ENCODE measurements at places on chromosomes 7 and 10.

DNA sequence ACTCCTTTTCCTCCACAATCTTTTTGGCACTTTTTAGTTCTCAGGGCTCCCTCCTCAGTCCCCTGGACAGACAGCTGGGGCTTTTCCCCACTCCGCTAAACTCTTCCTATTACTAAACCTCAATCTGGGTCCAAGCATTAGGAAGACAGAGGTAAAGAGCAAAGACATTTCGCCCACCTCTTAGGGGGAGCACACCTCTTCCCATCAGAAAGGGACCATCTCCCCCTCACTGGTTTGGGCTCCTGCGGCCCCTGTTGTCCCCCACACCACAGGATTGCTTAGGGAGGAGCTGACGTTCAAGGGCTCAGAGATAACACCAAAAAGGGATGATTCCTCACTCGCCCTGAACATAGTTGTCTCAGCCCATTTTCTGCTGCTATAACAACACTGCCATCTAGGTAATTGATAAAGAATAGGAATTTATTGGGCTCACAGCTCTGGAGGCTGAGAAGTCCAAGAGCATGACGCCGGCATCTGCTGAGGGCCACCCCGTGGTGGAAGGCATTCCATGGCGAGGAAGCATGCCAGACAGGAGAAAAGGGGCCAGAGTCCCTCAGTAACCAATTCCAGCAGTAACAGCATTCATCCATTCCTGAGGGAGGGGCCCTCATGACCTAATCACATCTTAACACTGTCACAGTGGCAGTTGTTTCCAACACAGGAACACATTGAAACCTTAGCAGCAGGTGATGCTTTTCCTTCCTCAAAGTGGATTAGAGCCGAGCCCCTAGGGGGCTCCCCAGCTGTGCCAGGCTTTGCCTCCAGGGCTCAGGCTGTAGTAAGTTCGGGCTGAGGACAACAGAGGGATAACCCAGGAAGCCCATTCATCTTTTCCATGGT, 209.6 kb downstream of the EBF3 start:
- no peak for DNase-seq

DNA sequence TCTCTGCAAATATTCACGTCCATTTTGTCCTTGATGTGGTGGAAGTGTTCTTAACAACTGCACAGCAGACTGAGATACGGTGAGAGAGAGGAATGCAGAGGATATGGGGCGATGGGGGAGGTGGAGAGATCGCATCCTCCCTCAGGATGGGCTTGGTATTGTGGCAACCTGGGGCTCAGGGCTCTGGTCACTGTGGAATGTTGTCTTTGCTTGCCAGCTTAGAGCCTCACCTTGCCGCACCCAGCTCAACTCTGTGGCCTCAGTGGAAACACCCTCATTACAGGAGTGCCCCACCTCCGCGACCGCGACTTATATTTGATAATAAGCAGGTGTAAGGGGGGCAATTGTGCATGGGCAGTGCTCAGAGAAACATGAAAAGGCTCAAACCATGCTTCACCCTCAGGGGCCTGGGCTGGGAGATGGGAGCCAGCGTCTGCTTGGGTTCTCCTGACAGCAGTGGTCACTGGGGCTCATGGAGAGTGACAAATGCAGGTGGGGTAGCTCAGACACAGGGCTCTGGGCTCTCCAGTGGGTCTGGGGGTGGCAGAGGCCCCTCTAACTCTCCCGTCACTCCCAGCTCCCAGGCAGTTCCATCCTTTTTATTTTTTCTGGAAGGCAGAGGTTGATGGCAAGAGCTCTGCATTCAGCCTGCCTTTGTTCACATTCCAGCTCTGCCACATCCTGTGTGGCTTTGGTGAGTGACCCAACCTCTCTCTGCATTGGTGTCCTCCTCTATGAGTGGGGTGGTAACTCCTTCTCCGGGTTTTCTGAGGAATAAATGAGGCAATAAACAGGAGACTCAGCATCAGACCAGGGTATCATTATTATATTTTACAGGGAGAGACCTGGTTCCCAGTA, 43.1 kb upstream of the EMX2 start:
- DNase-seq = no peak

- no peak for DNase-seq
These were observed 3.9 kb upstream of the PWWP2B start for GRCh38 chr10:132392811-132393694.

DNA sequence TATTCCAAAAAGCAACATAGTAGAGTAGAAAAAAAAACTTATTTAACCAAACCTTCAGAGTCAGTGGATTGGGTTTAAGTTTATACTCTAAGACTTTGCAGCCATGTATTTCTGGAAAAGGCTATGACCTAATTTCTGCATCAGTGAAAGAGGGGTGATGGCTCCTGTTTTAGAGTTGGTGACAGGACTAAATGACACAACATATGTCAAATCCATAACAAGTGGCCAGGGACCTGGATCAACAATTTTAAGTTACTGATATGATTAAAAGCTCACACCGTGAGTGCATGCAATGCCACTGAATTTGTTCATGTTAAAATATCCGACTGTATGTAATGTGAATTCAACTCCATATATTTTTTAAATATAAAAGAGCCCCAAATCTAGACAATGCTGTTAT, 390.6 kb downstream of the TNS3 start:
- DNase-seq = no peak

DNA sequence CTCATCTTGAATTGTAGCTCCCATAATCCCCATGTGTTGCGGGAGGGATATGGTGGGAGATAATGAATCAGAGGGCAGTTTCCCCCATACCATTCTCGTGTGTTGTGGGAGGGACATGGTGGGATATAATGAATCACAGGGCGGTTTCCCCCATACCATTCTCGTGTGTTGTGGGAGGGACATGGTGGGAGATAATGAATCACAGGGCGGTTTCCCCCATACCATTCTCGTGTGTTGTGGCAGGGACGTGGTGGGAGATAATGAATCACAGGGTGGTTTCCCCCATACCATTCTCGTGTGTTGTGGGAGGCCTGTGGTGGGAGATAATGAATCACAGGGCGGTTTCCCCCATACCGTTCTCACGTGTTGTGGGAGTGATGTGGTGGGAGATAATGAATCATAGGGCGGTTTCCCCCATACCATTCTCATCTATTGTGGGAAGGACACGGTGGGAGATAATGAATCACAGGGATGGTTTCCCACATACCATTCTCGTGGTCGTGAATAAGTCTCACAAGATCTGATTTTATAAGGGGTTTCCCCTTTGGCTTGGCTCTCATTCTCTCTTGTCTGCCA, 271.0 kb downstream of the MAD1L1 start:
- DNase-seq = no peak

- DNase-seq = no peak
These were observed 408.2 kb upstream of the CELF2 start for GRCh38 chr10:10609379-10609955.

DNA sequence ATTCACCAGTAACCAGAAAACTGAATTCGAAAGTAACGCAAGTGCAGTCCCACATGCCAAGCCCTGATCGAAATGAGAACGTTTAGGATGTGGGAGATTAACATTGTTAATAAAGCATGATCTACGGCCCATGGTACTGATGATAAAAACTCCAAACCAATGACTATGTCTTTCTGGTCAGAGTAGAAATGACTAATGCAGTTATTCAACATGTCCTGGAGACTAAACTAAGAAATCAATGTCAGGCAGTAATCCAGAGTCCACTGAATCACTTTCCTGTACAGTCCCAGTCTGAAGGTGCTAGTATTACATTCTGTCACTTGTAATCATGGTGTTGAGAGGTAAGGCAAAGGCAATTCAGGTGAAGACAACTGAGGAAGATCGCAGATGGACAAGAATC, 14.4 kb downstream of the NPSR1 start:
- DNase-seq = no peak

DNA sequence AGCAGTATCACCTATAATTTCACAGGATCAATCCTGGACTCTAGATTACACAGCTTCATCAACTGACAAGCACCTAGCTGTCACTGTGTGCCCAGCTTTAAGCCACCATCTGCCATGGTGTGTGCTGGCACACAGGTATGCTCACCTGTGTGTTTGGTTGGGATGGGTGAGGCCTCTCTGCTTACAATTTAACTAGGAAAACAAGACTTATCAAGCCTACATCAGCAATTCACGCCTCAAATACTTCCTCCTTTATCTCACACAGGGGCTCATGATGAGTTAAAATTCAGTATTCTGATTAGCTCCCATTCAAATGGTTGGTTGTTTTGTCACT, 608.2 kb downstream of the PARD3 start:
- no peak for DNase-seq

DNA sequence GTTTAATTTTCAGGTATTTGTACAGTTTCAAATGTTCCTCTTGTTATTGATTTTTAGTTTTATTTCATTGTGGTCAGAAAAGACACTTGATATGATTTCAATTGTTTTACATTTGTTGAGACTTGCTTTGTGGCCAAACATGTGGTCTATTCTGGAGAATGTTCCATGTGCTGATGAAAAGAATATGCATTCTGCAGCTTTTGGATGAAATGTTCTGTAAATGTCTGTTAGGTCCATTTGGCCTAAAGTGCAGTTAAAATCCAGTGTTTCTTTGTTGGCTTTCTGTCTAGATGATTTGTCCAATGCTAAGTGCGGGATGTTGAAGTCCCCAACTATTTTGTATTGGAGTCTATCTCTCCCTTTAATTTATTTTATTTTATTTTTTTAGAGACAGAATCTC, 70.5 kb downstream of the ZNF503 start:
- no peak for DNase-seq

DNA sequence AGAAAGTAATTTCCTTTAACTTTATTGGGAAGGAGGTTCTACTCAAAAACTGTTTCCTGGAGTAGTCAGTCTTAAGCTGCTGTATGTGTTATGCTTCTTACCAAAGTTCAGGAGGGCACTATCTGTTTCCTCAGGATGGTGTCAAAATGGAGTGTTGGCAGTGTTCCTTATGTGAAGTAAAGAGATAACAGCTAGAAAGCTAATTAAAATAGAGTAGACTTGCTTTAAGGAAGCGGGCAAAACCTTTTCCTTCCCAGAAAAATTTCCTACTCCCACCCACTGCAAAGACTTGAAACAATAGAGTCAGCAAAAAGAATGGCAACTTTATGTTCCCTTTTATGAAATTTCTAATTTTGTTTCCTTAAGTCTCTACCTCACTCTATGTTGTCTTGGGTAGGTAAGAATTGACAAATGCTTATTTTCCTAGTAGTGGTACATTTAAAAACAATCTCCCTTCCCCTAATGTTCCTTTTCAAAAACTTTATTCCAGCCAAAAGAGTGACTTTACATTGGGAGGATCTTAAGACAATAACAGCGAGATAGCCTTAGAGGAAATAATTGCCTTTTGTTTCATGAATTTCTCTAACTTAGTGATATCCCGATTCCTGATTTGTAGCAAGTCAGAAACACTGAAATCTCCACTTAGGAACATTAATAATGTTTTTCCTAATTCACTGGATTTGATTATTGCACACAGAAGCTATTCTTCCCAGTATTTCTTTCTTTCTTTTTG, 26.5 kb upstream of the ENTPD1 start:
- DNase-seq = no peak

- no peak for DNase-seq
These were observed 10.5 kb downstream of the STYXL1 start for GRCh38 chr7:76037310-76037709.

- no peak for DNase-seq
These were observed 9.8 kb downstream of the SRGN start for GRCh38 chr10:69097729-69098128.

- no peak for DNase-seq
These were observed 39.6 kb upstream of the MET start for GRCh38 chr7:116632384-116632783.

- no peak for DNase-seq
These were observed 384.1 kb upstream of the STEAP1 start for GRCh38 chr7:89770161-89770560.

DNA sequence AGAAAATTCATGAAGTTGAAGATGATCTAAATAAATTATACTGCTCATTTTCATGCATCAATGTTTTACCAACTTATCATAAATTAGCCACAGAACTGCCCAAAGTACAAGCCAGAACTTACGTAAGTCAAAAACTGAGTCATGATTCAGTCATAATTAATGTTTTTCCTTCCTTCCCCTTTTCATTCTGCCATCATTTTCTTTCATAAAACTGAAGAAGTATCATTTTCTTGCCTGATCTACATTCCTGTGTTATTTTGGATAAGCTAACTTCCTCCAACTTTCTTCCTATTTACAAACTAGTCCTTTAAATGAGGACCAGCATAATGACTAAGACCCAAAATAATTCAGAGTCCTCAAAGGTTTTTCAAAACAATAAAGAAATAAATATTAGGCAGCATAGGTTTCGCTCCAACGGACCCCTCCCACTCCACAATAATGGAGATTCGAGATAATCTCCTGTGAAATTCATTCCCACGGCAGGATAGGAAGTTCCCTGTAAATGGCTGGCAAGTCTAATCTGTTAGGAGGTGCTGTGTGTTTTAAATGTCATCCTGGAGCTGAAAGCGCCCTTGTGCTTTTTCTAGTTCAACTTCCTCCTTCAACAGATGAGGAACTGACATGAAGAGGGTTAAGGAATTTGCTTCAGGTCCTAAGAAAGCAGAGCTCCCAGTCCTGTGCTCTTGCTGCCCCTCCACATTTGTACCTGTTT, 218.9 kb downstream of the DOCK4 start:
- no peak for DNase-seq

- DNase-seq = no peak
These were observed 14.7 kb downstream of the CDNF start for GRCh38 chr10:14822879-14823755.

DNA sequence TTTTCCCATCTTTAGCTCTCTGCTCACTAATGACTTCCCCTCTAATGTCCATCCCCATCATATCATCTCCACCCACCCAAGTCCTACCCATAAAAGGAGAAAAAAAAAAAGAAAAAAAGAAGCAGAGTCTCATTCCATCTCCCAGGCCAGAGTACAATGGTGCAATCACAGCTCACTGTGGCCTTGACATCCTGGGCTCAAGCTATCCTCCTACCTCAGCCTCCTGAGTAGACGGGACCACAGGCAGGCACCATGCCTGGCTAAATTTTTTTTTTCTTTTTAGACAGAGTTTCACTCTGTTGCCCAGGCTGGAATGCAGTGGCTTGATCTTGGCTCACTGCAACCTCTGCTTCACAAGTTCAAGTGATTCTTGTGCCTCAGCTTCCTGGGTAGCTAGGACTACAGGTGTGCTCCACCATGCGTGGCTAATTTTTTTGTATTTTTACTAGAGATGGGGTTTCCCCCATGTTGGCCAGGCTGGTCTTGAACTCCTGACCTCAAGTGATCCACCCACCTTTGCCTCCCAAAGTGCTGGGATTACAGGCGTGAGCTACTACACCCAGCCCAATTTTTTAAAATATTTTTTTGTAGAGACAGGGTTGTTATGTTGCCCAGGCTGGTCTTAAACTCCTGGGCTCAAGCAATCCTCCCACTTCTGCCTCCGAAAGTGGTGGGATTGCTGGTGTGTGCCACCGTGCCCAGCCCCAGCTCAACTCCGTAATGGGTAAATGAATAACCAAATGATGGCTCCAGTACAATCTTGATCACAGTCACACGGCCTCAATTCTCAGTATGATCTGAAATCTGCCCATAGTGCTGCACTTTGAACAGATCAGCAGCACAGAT, 24.6 kb upstream of the SGMS1 start:
- no peak for DNase-seq

DNA sequence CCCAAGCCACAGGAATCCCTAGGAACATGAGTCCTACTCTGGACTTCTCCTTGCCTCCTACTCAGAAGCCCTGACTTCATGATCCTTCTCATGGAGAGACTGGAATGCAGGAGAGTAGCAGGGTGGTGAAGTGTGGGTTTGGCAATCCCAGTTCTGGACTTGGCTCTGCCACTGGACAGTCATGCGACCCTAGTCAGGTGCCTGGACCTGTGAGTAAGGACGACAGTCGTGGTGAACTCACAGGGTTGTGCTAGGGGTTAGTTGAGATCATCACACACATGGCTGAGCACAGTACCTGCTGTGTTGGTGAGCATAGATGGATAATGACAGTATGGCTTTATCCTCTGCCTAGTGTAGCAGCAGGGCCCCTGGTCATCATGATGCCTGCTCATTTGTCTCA, 117.9 kb downstream of the LRRC18 start:
- DNase-seq = no peak
